ENCODE measurements at places on chromosomes 16 and 17.

DNA sequence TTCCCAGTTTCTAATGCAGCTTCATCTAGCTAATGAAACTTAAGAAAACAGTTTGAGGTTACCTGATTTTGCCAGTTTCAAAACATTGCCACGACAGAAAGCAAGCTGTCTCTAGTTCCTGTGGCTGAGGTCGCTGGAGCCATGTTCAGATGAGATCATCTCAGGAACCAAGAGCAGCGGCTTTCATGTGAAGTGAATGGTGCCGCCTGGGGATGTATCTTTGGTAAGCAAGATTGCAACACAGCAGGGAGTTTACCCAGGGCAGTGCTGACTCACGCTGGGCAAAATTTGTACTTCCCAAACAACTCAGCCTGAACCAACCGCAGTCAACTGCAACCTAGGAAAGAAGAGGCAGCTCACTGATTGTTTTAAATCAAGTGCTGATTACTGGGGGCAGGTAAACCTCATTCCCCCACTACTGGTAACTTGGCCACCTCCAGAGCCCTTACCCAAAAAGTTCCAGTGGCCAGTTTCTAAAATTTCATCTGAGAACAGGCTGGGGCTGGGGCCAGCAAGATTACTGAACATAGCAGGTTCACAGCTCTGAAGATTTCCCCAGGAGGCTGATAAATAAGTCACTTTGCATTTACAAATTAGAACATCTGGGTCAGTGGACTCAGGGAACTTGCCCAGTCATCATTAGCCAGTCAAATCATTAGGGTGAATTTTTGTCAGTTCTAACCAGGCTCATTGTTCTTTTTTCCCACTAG is at the start of gene RFFL:
Gene RFFL, minus strand, starts transcription at position 194 of the 710 bp plus-strand sequence. CDS start 37,154 bp downstream, outside the sequence.
- DNase-seq = peak; percentile 94

DNA sequence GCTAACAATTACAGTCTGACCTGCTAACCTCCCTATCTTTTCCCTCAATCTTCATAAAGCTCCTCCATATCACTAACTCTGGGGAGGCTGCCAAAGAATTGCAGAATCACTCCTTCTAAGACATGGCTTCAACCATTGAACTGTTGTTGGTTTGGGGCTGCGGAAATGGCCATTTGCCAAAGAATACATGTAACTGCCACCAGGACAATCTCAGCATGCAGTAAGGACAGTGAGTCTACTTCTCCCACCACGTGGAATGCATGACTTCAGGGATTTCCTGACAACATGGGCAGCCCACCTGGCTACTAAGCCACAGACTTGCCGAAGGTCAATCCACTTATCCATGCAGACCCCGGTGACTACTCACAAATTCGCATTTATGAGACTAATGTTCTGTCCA is 104.3 kb upstream of the NUDT7 start:
- no peak for DNase-seq

- no peak for DNase-seq
These were observed 58.7 kb upstream of the LYRM9 start for GRCh38 chr17:27951872-27952271.

GRCh38 chr17:5413682-5414081 is 5.8 kb downstream of the NUP88 start:
- DNase-seq = no peak

DNA sequence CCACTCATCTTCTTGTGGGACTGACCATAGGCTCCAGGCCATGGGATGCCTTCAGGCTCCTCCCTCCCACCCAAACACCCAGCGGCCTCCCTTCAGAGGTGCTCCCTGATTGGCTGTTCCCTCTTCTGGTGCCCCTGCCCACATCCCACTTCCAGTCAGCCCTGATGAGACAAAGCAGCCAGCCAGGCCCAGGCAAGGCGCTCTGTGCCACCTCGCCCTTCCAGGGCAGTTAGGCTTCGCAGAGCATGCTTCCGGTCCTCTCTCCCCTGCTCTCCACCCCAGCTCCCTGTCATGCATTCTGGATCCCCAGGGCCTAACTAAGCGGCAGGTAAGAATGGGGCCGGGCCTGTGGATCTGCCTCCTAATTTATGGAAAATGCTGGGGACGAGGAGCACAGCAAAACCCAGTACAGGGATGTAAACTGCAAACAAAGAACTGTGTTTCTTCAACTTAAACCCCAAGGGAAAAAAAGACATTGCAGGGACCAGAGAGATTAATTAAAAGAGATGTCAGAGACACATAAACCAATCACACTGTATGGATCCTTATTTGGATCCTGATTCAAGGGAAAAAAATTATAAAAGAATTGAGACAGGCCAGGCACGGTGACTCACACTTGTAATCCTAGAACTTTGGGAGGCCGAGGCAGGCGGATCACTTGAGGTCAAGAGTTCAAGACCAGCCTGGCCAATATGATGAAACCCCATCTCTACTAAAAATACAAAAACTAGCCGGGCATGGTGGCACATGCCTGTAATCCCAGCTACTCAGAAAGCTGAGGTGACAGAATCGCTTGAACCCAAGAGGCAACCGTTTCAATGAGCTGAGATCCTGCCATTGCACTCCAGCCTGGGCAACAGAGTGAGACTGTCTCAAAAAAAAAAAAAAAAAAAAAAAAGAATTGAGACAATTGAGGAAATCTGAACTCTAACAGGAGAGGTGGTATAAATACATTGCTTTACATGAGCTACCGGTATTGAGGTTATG is 26.0 kb downstream of the ZDHHC7 start:
- DNase-seq = peak; percentile 82

- DNase-seq = no peak
These were observed 14.0 kb upstream of the STAC2 start for GRCh38 chr17:39239640-39240314.

- DNase-seq = no peak
These were observed 77.0 kb upstream of the TMEM132E start for GRCh38 chr17:34502426-34502825.

GRCh38 chr17:3954976-3955672 is 9.1 kb downstream of the ATP2A3 start:
- no peak for DNase-seq

DNA sequence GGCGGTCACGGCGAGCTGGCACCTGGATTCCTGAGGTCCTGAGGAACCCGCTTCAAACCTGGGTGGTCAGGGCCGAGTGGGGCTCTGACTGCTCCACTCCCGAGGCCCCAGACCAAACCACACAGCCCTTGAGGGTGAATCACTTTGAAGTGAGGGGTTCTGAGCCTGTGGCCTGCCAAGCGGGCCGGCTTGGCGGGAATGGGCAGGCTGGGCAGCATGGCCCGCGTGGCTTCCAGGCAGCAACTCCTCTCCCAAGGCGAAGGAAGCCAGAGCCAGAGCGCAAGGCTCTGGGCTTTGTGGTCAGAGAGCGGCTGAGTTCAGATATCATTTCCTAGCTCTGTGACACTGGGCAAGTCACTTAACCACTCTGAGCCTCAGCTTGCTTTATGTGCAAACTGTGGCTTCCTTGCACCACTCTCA is 42.7 kb downstream of the CMIP start:
- no peak for DNase-seq

- DNase-seq = no peak
These were observed 23.8 kb upstream of the CACNG5 start for GRCh38 chr17:66810951-66811682.

- no peak for DNase-seq
These were observed 48.3 kb upstream of the HAPSTR1 start for GRCh38 chr16:9042964-9043680.

DNA sequence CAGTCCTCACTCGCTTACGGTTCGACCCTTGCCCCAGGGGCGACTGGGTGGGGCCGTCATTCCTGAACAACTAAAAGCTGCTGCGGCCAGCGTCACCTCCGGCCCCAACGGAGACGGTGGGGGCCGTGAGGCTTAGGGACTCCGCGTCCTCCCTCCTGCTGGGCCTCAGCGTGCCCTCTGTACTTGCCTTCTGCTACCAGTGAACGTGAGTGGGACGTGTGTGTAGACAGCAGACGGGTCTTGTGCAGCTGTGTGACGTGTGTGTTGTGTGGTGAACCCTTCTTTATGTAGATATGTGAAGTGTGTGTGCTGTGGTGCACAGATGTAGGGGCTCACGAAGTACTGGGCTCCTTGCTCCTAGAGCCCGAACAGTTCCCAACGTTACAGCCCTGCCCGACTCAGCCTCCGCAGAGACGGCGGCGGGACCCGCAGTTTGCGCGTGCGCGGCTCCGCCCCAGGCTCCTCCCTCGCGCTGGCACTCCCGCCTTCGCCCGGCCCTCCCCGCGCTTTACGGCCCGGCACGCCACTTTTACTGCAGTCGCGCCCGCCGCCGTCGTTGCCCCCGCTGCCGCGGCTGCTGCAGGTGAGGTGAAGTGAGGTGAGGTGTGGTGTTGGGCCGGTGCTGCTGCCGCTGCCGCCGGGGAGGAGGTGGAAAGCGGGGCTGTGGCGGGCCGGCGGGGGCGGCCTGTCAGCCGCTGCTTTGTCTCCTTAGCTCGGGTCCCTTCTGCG is at the start of gene PHAF1:
Gene PHAF1, plus strand, starts transcription at position 535 of the 729 bp plus-strand sequence. CDS start 235 bp downstream, outside the sequence.
- DNase-seq = peak; percentile 86

DNA sequence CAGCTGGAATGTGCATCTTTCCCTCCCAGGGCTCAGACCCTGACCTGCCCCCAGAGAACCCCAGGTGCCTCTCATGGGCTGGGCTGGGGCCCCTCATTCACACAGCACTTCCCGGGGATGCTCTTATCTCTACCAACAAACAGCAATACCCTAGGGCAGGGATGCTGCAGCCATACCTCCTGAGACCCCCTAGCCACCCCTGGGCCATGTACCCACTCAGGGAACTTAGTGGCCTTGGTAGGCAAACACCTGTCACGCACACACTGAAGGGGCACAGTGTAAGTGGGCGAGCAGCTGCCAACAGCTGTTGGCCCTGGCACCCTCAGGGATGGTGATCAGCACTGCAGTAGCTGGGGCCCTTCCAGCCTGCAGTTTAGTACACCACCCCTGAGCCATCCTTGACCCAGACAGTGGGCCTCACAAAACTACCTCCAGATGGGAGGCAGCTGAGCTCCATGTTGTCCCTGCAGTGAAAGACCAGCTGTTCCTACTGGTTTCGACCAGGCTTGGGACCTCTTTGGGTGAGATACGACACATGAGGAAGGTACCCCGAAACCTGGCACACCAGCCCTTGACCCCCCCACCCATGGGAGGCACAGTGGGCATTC is 1723.6 kb downstream of the TP53TG3F start:
- no peak for DNase-seq

DNA sequence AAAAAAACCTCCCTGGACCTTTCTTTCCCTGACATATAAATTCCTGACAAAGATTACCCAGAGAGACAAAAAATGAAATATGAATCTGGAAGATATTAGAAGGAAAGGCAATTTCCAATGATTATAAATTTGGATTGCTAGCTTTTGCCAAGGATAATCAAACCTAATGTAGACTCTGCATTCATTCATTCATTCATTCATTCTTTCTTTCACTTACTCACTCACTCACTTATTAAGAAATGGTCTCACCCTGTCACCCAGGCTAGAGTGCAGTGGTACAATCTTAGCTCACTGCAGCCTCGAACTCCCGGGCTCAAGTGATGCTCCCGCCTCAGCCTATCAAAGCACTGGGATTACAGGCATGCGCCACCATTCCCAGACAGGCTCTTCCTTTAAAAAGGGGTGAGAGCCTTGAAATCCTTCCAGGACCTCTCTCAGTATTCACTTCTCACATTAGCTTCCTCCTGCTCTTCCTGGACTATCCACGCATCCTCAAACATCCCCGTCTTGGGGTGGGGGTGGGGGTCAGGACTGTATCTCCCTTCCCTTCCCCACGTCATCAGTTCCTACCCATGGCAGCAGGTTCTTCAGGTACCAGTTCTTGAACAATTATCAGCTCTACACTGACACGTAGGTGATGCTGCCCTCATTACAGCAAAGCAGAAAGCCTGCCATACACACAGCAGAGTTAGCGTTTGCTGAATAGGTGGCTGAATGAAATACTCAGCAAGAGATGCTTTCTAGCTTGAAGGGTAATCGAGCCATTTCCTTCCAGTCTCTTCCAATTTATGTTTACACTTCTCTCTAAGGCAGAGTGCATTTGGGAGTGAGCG is 19.8 kb downstream of the PRPSAP1 start:
- no peak for DNase-seq

DNA sequence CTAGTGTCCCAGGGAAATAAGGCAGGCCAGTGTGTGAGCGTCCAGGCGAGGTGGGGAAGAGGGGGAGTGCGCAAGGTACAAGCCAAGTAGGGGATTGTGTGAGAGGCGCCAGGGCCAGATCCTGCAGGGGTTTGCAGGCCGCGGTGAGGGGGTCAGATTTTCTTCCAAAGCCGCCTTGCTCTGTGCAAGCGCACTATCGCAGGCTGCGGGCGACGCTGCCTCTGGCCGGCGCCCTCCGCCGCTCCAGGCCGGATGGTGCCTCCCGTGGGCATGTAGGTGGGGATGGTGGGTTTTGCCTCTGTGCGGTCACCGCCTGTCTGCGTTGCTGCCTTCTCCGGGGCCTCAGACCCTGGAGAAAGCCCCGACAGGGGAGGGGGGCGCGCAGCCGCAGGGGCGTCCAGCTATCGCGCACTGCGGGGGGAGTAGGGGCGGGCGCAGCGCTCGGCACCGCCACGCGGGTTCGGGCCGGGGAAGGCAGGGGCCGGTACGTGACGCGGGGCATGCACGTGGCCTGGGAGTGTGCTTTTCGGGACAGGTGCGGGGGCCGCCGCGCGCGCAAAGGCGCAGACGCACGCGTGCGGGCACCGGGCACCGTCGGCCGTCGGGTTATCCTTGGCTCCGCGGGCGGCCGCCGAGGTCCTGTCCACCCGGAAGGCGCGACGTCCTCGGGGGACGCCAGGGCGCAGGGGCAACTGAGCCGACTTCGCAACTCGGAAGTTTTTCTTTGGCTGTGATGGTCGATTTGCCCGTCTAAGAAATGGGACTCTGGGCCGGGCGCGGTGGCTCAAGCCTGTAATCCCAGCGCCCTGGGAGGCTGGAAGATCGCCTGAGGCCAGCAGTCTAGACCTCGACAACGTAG is 1.1 kb upstream of the HAPSTR1 start:
- peak; percentile 78 for DNase-seq

- DNase-seq = no peak
These were observed 19.6 kb downstream of the MVP start for GRCh38 chr16:29839822-29840221.

DNA sequence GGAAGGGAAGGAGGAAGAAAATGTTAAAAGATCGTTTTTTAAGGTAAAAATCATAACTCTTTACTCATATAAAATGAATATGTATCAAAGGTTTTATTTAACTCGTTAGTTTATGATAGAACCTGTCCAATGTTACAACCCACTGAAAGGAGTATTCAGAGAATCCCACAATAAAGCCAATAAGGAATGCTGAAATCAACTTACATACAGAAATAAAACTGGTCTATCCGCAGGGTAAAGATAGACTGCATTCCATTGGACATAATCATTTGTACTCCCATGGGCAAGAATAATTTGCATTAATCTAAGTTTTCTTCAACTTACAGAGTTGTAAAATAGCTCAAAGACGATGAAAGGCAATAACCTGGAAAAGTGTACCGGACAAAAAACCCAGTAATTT is 17.9 kb upstream of the BEAN1 start:
- no peak for DNase-seq

- no peak for DNase-seq
These were observed 116.8 kb downstream of the CDYL2 start for GRCh38 chr16:80687606-80688005.

GRCh38 chr17:60579090-60579489 is 20.9 kb upstream of the PPM1D start:
- no peak for DNase-seq

- DNase-seq = no peak
These were observed 567 bp downstream of the HSD17B1 start for GRCh38 chr17:42553161-42553818.

- DNase-seq = no peak
These were observed 19.3 kb downstream of the KNOP1 start for GRCh38 chr16:19698480-19699465.
